Breast epithelium (tissue), 4 donors: ENCODE measurements at places on chromosomes 11 and 22. TPM values are rescaled to one million over a fixed set of nuclear protein-coding genes. Genes with fewer than 3 reads are reported as not detected.
A peak's percentile ranks its signal among the peaks of the same experiment; 100 is the strongest.

Gene OR51E2
- not detected for total RNA-seq

Gene SLC25A18
- 14.7 TPM for total RNA-seq

Gene RFPL2
- total RNA-seq, result not detected

Gene SMCO4
- total RNA-seq, result 13.4 TPM

Gene PTGDR2
- 0.59 TPM for total RNA-seq

Gene FADS2
- total RNA-seq, result 7.5 TPM

DNA sequence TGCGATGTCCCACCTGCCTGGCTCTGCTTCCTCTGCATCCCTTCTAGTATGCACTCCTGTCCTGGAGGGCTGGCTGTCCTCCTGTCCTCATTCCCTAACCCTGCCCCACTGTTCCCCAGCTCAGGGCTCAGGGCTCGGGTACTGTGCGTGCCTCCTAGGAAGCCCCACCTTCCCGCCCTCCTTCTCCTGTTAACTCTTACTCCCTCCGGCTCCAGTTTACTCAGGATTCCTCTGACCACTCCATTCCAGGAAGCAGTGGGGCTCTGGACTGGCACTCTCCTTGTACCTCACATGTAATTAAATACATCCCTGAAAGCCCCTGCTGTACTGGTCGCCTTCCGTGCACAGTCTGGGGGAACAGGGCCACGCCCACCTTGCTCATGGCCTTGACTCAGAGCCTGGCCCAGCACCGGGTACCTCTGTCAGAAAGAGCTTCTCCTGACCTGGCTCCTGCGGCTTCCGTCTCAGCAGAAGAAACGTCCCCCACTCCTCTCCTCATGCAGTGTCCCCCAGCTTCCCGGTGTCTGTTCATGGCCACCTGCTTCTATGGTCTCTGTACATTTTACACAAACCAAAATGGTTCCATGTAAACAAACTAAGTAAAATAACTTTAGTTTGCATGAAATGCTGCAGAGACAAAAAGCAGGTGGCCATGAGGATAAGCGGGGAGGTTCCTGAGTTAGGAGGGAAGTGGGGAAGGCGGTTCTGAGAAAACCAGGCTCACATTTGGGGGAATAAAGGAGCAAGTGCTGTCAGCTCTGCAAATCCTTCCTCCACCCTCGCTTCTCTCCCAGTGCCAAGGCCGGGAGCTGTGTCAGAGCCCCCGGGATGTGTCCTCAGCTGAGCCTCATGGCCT is 445.9 kb downstream of the BRD1 start:
- no peak overlapping the region for H3K27ac ChIP-seq
- no peaks in the 10 kb centered on the region for H3K4me1 ChIP-seq
- H3K4me3 ChIP-seq, result no peak overlapping the region
- no peak for DNase-seq
- H3K36me3 ChIP-seq, result no peaks in the 10 kb centered on the region

DNA sequence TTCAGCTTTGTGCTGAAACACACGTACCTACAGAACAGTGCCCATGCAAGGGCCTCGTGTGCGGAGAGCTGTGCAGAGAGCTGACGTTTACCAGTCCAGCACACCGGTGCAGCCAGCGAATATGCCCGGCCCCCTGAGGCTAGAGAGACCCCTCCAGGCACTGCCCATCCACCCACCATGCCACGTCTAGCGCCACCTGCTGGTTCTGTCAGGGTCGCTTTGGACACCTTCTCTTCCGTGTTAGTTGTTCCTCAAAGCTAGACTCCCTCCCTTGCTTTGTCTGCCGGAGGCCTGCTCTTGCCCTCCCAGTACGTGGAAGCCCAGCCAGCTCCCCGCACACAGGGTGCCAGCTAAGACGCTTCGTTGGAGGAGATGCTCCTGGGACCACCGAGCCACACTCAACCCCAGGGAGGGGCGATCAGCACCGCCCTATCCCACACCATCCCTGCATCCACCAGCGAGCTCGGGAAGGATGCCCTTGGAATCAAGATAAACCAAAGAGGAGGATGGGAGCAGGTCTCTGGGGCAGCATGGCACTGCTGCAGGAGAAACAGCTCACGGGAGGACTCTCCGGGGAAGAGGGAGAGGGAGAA is 43.4 kb downstream of the CPT1A start:
- H3K36me3 ChIP-seq, result no peaks in the 10 kb centered on the region
- DNase-seq, result no peak
- H3K4me1 ChIP-seq, result no peaks in the 10 kb centered on the region
- no peaks in the 10 kb centered on the region for H3K27me3 ChIP-seq
- no peak overlapping the region for H3K27ac ChIP-seq

GRCh38 chr11:126113515-126113957 is 50.9 kb upstream of the CDON start:
- no peaks in the 10 kb centered on the region for H3K27me3 ChIP-seq
- peaks cover 6% of the 10 kb centered on the region for H3K4me1 ChIP-seq
- H3K36me3 ChIP-seq, result no peaks in the 10 kb centered on the region
- no peak overlapping the region for H3K4me3 ChIP-seq
- peak; percentile 84 for DNase-seq

DNA sequence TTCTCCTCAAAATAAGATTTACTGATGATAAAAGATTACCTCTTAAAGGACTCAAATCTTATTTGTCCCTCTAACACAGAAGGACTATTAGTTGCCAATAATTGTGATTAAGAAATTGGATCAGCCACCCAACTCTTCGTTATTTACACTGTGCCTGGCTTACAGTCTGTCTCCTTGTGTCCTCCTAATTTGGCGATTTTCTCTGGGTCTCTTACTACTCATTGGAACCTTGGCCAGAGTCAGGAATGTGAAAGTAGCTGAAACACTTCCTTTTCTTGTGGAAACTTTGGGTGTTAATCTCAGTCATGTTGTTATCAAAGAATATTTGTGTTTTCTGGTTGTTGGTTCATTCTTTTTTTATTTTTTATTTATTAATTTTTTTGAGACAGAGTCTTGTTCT is 83.2 kb downstream of the TEAD1 start:
- H3K27me3 ChIP-seq, result no peaks in the 10 kb centered on the region
- DNase-seq, result no peak
- H3K4me1 ChIP-seq, result no peaks in the 10 kb centered on the region

GRCh38 chr22:49286181-49286760 is 541.4 kb downstream of the BRD1 start:
- H3K36me3 ChIP-seq, result no peaks in the 10 kb centered on the region
- no peak overlapping the region for H3K27ac ChIP-seq
- peaks cover 68% of the 10 kb centered on the region for H3K27me3 ChIP-seq

- H3K4me3 ChIP-seq, result no peak overlapping the region
- no peak for DNase-seq
- peaks cover 4% of the 10 kb centered on the region for H3K36me3 ChIP-seq
- no peaks in the 10 kb centered on the region for H3K27me3 ChIP-seq
- peaks cover 8% of the 10 kb centered on the region for H3K4me1 ChIP-seq
These were observed 92.8 kb downstream of the TEAD1 start for GRCh38 chr11:12767027-12767426.

DNA sequence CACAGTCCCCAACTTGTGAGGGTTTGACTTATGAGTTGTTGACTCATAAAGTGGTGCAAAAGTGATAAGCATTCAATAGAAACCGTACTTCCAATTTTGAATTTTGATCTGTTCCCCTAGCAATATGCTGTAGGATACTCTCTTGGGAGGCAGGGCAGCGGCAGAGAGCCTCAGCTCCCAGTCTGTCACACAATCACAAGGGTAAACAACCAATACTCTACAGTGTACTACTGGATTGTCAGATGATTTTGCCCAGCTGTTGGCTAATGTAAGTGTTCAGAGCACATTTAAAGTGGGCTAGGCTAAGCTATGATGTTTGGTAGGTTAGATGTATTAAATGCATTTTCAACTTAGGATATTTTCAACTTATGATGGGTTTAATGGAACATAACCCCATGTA is 13.7 kb upstream of the NXPE2 start:
- no peak overlapping the region for H3K4me3 ChIP-seq
- H3K27me3 ChIP-seq, result no peaks in the 10 kb centered on the region
- DNase-seq, result no peak
- H3K27ac ChIP-seq, result no peak overlapping the region
- H3K36me3 ChIP-seq, result no peaks in the 10 kb centered on the region

- no peaks in the 10 kb centered on the region for H3K27me3 ChIP-seq
- no peak for DNase-seq
- no peaks in the 10 kb centered on the region for H3K36me3 ChIP-seq
- H3K4me3 ChIP-seq, result no peak overlapping the region
- H3K27ac ChIP-seq, result no peak overlapping the region
- no peaks in the 10 kb centered on the region for H3K4me1 ChIP-seq
These were observed 815.5 kb downstream of the NTM start for GRCh38 chr11:132185726-132186592.

- H3K4me3 ChIP-seq, result no peak overlapping the region
- no peaks in the 10 kb centered on the region for H3K4me1 ChIP-seq
- no peak overlapping the region for H3K27ac ChIP-seq
These were observed 1219.2 kb downstream of the LRRC4C start for GRCh38 chr11:40240284-40240683.

DNA sequence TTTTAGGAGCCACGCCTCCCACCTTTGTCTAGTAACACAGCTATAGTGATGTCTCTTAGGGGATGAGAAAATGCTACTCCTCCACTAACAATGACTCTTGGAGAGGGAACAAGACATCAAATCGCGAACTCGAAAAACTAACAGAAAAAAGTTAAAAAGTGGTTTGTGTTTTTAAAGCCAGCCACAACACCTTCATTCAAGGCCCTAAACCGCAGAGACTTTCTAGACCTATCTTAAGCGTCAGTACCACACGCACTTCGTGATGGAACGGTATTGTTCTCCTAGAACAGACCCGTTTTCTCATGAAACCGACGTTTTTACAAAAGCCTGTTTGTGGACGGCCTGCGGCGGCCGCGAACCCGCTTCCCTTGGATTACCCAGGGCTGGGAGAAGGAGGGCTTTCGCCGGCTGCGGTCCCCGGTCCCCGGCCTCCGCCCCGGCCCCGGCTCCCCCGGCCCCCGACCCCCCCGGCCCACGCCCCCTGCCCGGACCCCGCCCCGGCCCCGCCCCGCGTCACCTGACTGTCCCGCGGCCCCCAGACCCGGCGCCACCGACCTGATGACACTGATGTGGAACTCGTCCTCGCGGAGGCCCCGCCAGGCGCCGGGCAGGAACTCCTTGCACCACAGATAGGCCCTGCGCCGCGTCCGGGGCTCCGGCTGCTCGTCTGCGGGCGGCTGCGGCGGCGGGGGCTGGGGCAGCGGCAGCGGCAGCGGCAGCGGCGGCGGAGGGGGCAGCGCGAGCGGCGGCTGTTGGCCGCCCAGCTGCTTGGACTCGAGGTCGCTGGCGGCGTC is 718 bp downstream of the CHKA start:
- H3K4me1 ChIP-seq, result peaks cover 5% of the 10 kb centered on the region
- peak; percentile 59 for DNase-seq
- no peaks in the 10 kb centered on the region for H3K27me3 ChIP-seq

DNA sequence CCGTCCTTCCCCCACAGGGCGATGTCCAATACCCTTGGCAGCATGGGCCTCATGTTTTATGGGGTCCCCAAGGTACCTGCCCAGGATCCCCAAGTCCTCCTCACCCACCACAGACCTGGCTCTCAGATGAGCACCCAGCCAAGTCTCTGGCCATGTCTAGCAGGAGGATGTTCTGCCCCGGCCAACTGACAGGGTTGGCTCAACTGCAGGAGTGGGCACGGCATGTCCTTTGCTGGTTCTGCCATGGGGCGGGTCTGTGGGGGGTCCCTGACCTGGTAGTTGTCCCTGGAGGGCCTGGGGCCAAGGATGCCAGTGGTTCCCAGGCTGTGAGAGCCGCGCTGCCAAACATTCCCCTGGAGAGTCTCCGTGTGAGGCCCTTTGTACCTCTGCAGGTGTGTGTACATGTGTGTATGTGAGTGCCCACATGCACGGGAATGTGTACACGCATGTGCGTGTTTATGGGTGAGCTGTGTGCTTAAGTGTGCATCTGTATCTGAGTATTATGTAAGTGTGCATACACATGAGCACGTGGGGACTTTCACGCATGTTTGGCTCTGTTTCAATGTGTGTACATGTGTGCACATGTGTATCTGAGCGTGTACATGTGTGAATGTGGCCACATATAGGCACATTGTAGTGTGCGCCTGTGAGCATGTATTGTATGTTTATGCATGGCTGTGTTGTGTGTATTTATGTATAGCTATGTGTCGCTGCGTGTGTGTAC is 85.5 kb downstream of the KCNQ1 start:
- no peak overlapping the region for H3K4me3 ChIP-seq
- H3K4me1 ChIP-seq, result no peaks in the 10 kb centered on the region
- no peak overlapping the region for H3K27ac ChIP-seq
- H3K27me3 ChIP-seq, result no peaks in the 10 kb centered on the region
- no peaks in the 10 kb centered on the region for H3K36me3 ChIP-seq

DNA sequence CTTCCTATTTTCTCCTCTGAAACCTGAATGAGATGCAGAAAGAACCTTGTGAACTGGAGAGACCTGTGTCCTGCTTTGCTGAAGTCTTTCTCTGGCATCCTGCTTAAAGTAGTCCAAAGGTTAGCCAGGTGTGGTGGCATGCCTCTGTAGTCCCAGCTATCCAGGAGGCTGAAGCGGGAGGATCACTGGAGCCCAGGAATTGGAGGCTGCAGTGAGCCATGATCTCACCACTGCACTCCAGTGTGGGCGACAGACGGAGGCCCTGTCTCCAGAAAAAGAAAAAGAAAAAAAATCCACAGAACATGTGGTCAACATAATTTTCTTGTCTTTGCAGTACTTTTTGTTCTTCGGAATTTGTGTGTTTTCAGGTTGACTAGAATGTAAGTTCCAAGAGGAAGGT is 2.3 kb upstream of the KREMEN1 start:
- H3K4me3 ChIP-seq, result no peak overlapping the region
- no peaks in the 10 kb centered on the region for H3K27me3 ChIP-seq
- no peak for DNase-seq
- H3K4me1 ChIP-seq, result peaks cover 7% of the 10 kb centered on the region

GRCh38 chr11:27545035-27545434 is 38.5 kb upstream of the LIN7C start:
- no peaks in the 10 kb centered on the region for H3K27me3 ChIP-seq
- no peaks in the 10 kb centered on the region for H3K4me1 ChIP-seq
- no peak for DNase-seq
- no peak overlapping the region for H3K4me3 ChIP-seq

- no peaks in the 10 kb centered on the region for H3K36me3 ChIP-seq
- H3K27ac ChIP-seq, result no peak overlapping the region
- H3K4me1 ChIP-seq, result peaks cover 7% of the 10 kb centered on the region
These were observed 42.4 kb downstream of the PITPNB start for GRCh38 chr22:27876684-27877083.

DNA sequence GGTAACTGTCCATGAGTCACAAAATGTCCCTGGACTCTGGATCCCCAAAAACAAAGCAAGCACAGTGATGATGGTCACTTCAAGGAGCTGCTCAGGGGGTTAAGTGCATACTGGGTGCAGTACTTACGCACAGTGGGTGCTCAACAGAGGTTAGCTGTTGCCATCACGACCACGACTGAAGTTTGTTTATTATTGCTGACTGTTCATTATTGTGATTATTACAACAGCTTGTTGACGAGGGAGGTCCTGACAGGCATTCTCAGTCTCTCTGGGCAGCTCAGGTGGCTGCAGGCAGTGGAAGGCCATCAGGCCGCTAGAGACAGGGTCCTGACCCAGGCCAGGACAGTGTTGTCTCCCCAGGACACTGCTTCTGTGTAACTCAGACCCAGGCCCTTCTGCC is 418.8 kb downstream of the SHANK2 start:
- DNase-seq, result no peak
- H3K27ac ChIP-seq, result no peak overlapping the region
- no peaks in the 10 kb centered on the region for H3K4me1 ChIP-seq
- no peak overlapping the region for H3K4me3 ChIP-seq
- no peaks in the 10 kb centered on the region for H3K36me3 ChIP-seq

- no peak for DNase-seq
- no peak overlapping the region for H3K4me3 ChIP-seq
- no peaks in the 10 kb centered on the region for H3K4me1 ChIP-seq
These were observed 130.2 kb downstream of the TRIM44 start for GRCh38 chr11:35792846-35793192.
